Gastroesophageal sphincter (tissue), 4 donors: ENCODE measurements at places on chromosomes 11 and 22. TPM values are rescaled to one million over a fixed set of nuclear protein-coding genes. Genes with fewer than 3 reads are reported as not detected.
A peak's percentile ranks its signal among the peaks of the same experiment; 100 is the strongest.

GRCh38 chr22:17928391-17928790, 96.0 kb downstream of the MICAL3 start:
- ATAC-seq = no peak

DNA sequence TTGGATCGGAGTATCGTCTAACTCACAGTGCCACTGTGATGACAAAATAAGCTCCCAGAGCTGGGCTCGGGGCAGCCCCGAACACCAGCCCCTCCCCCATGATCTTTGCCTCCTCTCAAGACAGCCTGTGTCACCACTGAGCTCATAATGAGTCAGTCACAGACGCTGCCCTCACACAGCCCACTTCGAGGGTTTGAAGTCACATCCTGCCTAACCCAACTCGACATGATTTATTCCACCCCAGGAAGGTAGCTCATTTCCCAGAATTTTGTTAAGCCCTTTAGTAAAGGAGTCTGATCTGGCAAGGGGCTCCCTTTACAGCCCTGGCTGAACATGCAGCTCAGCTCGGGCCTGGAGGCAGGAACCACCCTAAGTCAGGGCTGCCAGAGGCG, 22.8 kb downstream of the MYH9 start:
- ATAC-seq = peak; percentile 77

DNA sequence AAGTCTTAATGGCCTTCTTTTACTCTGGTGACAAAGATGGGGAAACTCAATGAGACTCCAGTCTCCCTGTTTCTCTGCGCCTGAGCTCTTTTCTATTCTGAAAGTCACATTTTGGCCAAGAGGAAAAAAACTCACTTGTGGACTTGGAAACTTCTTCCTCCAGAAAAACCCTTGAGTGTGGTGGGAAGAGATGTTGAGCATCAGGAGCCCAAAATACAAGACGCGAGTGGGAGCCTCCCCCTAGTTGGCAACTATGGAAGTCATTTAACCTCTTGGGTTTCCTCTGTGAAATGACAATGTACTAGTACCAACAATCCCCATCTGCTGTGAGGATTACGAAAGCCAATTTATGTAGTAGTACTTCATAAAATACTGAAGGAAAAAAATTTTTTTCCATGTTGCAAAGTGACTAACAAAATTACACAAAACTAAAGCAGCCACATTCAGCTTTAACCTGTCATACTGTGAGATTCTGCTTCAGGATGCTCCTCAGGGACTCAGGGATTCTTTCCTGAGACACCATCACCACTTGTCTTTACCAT, 524 bp upstream of the SLC25A17 start:
- peak; percentile 44 for ATAC-seq

DNA sequence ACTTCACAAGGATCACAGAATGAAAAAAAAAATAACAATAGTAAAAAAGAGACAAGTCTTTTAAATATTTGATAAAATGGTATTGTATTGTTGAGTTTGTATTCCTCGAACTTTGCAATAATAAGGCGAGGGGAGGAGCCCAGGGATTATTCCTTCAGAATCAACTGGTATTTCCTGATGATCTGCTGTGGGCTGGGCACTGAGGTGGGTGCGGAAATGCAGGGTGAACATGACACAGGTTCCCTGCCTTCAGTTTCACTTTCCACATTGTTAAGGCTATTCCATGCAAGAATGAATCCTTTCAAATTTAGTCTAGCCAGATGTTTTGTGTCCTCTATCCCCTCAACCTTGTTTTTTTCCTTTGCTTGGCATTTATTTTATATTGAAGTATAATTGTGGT, 2.1 kb upstream of the EIF3M start:
- ATAC-seq = no peak

GRCh38 chr11:111905411-111905810, 6.2 kb downstream of the CRYAB start:
- ATAC-seq = no peak

GRCh38 chr11:123475469-123475868, 45.4 kb downstream of the GRAMD1B start:
- no peak for ATAC-seq

GRCh38 chr11:57491371-57492061, 24.0 kb downstream of the SLC43A1 start:
- ATAC-seq = peak; percentile 32

DNA sequence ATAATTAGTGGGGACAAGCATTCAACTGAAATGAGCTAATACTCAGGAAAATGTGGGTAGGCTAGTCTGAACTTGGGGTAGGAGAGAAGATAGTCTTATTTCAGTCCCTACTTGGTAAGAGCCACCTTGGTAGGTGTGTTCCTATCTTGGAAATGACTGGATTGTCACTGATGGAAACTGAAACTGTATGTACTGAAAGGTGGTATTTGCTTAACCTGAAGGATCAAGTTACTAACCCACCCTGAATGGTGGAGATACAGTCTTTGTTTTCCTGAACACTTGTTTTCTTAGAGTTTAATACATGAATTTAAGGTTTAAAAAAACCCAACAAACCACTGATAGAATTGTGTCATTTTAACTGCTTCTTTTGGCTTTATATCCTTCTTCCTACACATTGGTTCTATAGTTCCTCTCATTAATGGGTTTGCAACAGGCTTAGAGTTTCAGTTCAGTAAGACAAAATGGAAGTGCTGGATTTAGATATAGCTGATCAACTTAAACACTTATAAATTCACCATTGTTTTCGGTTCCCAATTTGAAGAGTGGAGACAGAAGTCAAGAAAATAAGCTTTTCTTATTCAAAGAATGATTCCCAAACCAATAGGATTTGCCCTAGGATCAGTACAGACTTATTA, 4.2 kb downstream of the FAR1 start:
- no peak for ATAC-seq

GRCh38 chr11:2558397-2558796, 113.6 kb downstream of the KCNQ1 start:
- no peak for ATAC-seq

DNA sequence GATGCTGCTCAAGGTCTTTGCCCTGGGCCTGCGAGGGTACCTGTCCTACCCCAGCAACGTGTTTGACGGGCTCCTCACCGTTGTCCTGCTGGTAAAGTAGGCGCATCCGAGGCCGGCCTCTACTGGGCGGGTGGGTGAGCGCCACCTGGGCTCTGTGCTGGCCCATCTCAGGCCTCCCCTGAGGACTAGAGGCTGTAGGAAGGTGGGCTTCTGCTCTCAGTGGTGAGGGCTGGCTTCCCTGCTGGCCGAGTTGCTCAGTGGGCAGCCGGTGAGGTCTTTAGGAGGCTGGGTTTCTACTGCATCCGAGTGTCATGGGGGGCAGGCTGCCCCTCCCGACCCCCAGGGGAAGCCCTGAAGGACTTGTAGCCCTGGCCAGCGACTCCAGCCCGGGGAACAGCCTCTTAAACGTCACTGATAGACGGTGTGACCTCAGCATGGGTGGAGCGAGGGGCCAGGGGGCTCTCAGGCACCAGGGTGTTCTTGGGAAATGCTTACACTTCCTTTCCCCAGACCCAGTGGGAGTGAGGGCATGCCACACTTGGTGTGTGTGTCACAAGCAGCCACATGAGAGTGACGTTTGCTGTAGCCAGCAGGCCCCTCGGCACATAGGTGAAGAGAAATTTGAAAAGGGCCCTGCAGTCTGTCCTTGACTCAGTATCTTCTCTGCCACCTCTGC, 30.3 kb downstream of the TPCN2 start:
- no peak for ATAC-seq

DNA sequence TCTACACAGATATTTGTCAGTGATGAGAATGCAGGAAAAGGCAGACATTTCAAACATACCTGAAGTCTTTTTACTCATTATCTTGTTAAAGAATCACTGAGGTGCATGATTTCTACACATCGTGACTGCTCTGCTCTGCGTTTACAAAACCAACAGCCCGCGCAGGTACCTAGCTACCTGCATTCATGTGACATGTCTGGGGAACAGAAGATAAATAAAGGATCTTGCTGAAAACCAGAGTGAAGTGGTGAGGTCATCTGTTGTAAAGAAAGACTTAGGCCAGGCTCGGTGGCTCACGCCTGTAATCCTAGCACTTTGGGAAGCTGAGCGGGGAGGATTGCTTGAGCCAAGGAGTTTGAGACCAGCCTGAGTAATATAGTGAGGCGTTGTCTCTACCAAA, 15.7 kb downstream of the ASPHD2 start:
- ATAC-seq = no peak

DNA sequence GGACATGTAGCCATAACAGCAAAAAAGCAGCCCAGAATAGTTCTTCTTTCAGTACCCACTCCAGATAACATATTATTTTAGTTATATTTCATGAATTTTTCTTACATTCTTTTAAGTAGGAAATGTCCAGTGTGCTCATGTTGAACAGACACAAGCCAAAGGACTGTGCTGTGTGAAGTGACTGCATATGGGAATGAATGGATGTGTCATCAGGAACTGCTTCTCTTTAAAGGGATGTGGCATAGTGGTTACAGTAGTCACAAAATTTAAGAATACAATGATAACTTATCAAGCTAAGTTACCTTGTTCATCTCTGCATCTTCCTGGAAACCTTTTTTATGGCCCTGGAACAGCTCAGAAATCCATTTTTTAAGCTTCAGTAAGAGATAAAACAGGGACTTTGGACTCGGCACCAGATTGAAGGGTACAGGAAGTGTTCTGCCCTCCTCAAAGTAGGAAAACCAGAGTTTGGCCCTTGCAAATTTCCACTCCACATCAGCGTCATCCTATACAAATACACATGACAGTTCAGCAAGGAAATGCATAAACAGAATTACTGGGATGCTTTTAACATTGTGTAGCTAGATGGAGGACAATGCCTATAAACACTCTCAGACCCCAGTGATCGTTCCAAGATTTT, 112.8 kb downstream of the TRPC6 start:
- no peak for ATAC-seq

DNA sequence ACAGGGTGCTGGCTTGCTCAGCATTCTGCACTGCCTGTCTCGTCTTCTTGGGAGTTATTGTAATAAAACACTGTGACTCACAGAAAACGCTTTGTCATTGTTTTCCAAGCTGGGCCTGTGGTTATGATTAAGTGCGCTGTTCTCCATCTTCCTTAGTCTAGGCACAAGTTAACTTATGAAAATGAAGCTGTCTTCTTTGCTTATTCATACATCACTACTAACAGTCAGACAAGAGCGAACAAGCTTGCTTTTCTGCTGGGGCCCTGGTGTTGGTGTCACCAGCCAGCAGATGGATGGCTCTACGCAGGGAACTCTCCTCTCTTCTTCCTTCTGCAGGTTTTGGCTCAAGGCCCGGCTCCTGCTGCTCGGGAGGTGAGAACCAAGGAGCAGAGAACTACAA, 380.1 kb upstream of the SYN3 start:
- no peak for ATAC-seq

GRCh38 chr22:44862981-44863860, 110.8 kb downstream of the ARHGAP8 start:
- ATAC-seq = no peak

GRCh38 chr11:2177076-2177475, 5.5 kb upstream of the TH start:
- no peak for ATAC-seq

- ATAC-seq = no peak
Observed at GRCh38 chr11:5363679-5364078, 12.4 kb downstream of the OR51B6 start.

- ATAC-seq = no peak
Observed at GRCh38 chr22:27381960-27382742, 419.4 kb downstream of the MN1 start.

DNA sequence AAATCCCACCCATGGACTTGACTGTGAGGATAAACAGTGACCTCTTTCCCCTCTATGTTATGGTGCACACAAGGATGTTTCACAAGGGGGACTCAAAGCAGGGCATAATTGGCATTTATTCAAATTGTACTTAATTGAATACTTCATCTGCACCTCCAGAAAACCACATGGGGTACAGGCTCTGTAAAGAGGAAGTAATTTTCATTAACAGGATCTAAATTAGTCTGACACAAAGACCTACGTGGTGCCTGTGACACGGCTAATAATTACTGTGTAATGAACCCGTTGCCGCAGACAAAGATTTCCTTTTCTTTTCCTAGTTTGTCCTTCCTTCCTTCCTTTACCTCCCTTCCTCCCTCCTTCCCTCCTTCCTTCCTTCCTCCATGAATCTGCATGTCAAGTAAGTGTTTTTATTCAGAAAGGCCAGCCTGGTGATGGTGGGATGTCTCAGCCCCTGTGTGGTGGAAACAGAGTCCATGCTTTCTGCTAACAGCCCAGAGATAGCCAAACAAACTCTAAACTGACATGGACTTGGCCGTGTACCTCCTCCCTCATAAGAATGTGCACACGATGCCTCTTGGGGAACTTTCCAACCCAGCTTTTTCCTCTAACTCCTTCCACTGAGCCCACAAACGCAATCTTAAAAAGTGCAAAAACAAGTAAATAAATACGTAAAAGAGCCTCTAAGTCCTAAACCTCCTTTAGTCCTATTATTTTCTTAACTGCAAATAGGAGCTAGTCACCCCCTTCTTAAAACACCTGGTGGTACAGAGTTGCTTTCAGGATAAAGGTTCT, 118.8 kb downstream of the INSC start:
- ATAC-seq = no peak

- ATAC-seq = no peak
Observed at GRCh38 chr11:69799582-69799981, 19.6 kb downstream of the FGF3 start.

DNA sequence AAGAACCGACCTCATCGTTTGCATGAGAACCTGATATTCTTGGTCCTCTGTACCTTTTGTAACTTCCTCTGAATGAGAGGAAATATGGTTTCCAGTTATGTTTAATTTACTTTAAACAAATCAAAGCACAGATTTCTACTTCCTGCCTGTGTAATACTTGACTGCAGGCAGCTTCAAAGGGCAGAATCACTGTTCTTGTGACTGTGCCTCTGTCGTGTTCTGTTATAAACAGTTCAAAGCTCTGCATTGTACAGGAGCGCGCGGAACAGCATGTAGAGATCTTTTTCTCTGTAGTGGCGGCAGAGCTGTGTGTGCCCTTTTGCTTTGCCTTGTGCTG, 73.2 kb upstream of the CLDN5 start:
- no peak for ATAC-seq

DNA sequence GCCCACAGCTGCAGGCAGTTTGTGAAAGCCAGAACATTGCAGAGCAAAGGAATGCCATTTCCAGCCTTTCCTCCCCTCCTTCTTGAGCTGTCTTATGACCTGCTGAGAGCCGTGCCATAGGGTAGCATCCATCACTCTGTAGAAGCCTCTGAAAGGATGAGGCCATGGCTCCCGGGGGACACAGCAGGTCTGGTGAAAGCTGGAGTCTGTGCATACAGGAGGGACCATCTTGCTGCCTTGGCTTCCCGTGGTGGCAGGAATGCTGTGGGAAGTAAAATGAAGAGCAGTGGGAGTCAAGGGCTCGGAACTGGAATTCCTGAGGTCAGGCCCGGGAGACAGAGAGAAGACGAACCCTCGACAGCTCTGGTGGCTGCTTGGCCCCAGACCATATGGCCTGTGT, 30.9 kb downstream of the ANO1 start:
- ATAC-seq = no peak

- peak; percentile 69 for ATAC-seq
Observed at GRCh38 chr11:117426297-117426685, 98.6 kb downstream of the CEP164 start.

- ATAC-seq = no peak
Observed at GRCh38 chr22:48800036-48800885, 1027.4 kb downstream of the BRD1 start.

RPUSD4 gene
- 13.2 TPM for total RNA-seq

RHOG gene
- 31.9 TPM for total RNA-seq

LGALS12 gene
- not detected for total RNA-seq

DEFB131B gene
- not detected for total RNA-seq

OR51B2 gene
- not detected for total RNA-seq

GUCY1A2 gene
- 1.5 TPM for total RNA-seq

PGA5 gene
- not detected for total RNA-seq

SYT8 gene
- not detected for total RNA-seq

BTBD18 gene
- total RNA-seq = not detected
